ENCODE measurements at places on chromosomes 7 and 10.
A peak's percentile ranks its signal among the peaks of the same experiment; 100 is the strongest.

DNA sequence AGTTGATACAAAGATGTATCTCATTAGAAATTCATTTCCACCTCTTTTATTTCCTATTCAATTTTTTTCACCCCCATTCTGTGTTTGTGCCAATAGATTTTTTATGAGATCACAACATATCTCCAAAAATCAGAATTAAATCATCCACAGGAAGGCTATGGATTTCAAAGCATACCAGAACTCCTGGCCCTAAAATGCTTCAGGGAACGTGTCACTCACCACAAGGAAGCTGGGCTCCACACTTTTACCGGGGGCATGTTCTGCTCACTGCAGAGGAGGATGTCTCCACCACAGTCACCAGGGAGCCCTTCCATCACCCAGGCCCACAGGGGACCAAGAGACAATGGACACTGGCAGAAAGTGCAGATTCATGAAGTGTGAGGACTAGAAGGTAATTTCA, 456.8 kb downstream of the KCNMA1 start:
- no peak for DNase-seq

GRCh38 chr7:44431091-44431608, 59.3 kb downstream of the NUDCD3 start:
- peak; percentile 54 for DNase-seq

DNA sequence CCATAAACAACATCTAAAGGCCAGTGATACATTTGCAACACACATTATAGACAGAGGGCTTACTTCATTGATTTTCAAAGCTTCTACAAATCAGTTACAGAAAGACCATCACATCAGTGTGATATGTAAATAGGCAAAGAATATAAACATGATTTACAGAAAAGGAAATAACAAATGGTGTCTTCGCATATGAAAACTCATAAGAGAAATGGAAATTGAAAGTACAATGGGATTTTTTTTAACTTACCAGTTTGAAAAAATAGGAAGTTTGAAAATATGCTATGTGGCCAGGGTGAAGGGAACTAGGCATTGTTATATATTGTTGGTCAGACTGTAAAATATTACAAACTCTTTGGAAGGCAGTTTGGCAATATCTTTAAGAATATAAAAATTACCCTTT, 27.3 kb downstream of the SEC23IP start:
- no peak for DNase-seq

DNA sequence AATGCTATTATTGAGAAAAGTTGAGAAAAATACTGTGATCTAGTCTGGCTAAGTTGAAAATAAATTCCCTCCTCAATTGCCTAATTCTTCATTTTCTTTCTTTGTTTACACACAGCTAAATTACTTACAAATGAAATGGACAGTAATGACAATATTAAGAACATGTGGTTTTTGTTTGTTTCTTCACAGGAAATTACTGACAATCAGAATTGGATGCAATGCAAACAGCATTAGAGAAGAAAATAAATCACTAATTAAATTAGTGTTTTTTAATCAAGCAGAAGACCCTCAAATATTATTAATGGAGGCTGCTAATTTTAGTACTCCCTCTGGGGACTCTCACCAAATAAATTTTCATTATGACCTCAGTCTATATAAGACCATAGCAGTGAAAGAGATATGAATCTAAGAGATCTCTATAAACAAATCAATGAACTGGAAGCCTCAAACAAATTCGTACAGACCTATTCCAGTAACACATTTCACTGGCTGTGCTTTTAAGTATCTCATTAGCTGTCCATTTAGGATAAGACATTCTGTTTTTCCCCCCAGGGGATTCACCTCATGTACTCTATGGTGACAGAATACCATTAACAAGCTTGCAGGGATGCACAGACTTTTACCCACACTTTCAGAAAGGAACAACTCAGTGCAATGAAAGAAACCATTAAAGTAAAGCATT, 202.0 kb upstream of the DGKB start:
- peak; percentile 23 for DNase-seq

- DNase-seq, result no peak
Measured at GRCh38 chr7:12550956-12551355, 19.6 kb upstream of the SCIN start.

- no peak for DNase-seq
Measured at GRCh38 chr10:125057158-125058001, 103.0 kb downstream of the CTBP2 start.

DNA sequence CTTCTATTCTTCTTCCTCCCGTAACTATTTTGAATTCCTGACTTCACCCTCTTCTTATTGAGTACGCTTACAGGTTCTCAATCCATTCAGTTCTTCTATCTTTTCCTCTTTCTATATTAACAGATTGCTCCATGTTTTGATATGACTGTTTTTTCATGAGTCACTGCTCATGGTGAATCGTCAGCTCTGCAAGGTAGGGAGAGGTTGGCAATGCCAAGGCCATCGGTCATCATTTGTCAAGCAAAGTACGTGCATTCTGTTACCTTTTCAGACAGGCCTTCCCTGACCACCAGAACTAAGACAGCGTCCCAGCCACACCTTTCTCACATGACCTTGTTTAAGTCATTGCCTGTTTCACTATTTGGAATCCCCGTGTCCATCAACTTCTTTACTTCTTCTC, 1001.9 kb upstream of the SORCS1 start:
- DNase-seq, result no peak

DNA sequence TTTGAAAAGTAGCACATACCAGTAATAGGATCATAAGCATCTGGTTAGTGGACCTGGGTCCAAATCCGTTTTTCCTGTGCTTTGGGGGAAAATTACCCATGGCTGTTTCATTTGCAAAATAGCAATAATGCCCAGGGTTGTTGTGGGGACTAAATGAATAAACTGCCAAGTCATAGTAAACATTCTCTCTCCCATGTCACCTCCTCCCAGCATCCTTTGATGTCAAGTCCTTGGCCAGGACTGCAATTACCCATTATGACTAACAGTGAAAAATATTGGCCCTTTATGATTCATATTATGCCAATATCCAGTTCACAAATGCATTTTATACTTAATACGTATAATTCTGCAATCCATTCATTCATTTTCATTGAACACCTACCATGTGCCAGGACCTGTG, 23.0 kb downstream of the TOMM7 start:
- no peak for DNase-seq

DNA sequence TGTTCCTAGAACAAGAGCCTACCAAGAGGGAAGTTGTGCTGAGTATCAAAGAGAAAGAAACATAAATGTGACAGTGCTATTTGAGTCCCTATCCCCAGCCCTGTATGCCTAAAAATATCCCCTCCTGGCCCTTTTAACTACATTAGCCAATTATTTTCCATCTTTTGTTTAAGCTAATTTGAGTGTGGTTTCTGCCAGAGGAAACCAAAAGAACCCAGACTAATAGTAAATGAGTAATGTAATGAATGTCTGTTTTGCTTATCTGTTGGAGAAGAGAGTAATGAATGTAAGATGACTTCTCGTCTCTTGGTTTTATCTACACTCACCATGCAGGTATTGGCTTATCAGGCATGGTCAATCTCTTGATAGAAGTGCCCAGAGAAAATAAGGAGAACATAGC, 134.4 kb upstream of the CDK1 start:
- no peak for DNase-seq

- DNase-seq, result no peak
Measured at GRCh38 chr10:61757525-61758397, 95.0 kb downstream of the CABCOCO1 start.

- no peak for DNase-seq
Measured at GRCh38 chr7:18191862-18192625, 164.4 kb upstream of the PRPS1L1 start.

DNA sequence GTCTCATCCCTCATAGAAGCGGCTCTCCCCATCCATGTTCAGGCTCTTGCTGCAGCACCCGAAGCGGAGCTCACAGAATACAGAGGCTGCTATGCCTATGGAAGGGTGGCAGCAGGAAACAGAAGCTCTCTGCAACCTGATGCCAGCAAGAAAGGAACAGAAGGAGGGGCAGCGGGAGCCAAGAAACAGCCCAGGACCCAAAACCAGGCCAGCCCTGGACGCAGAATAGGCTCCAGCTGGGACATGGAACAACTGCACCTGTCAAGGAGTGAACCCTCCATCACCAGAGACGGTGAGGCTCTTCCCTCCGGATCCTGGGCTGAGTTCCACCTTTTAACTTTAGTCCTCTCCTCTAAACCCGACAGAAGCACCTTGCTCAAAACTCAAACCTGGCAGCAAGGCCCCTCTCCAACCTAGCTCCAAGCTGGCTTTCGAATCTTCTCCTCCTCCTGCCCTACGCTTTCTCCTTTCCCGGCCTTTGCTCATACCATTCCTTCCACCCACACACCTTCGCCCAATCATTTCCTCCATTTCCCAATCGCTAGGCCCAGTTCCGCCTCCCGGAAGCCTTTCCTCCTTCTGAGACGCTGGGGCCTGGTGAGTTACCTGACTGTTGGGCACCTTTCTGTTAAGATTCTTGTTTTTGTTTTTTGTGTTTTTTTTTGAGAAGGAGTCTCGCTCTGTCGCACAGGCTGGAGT, 122.8 kb upstream of the ZNF92 start:
- no peak for DNase-seq

- no peak for DNase-seq
Measured at GRCh38 chr10:25901199-25901598, 32.8 kb upstream of the MYO3A start.

- DNase-seq, result no peak
Measured at GRCh38 chr10:48236199-48236621, 38.3 kb downstream of the FRMPD2 start.

DNA sequence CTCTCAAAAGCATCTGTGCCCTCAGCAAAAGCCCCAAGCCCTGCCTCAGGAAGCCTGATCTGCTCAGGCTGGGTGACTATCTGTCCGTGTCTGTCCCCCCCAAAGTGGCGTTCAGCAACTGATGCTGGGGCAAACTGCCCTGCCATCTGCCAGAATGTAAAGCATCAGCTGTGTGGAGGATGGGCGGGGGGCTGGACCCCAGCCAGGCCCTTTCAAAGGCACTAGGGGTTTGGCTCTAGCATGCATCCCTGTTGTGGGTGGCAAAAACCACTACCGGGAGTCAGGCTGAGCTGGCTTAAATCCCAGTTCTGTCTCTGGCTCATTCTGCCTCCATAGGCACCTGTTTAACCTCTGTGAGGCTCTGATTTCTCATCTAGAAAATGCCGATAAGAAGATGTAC, 35.5 kb downstream of the GPRIN2 start:
- DNase-seq, result peak; percentile 53

- peak; percentile 11 for DNase-seq
Measured at GRCh38 chr7:140316165-140316661, 82.1 kb downstream of the SLC37A3 start.

DNA sequence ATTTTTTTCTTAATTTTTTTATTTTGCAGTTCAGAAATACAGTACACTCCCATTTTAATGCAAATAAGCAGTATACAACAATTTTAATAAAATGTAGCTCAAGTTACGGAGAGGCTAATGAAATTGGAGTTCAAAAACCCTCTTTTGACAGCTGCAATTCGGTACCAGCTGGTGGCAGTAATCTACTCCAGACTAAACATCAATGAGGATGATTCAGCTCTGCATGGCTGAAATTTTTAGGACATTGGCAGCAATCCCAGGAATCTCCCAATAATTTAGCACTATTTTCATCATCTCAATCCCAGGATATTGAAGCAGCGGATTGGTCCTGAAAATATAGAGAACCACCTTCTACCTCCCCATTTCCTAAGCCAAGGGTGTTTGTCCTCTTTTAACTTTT, 278.8 kb downstream of the CACNA2D1 start:
- DNase-seq, result peak; percentile 68

DNA sequence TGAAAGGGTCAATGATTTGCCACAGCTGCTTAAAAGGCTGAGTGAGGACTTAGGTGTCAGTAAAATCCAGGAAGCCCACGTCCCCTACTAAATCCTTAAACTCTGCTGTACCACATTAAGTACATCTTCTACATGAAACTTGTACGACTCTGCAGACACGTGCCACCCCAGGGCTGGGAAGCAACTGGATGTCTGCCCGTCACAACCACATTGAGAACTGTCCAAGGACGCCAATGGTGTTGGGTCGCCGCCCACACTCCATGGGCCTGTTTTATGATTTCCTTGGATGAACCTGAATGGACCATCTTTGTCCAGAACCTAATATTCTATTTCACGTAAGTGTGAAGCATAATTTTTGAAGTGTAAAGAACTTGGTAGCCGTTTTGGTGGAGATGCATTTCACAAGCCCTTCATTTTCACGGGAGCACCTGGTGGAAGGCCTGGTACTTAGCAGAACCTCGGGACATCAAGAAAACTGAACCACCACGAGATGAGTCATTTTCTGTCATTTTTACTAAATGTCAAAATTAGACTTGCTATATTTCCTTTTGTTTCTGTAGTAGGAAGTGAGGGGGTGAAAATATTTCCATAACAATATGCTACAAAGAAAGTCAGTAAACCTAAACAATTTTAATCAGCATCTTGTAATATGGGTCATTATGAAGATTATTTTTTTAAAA, 134.9 kb downstream of the SFMBT2 start:
- no peak for DNase-seq

DNA sequence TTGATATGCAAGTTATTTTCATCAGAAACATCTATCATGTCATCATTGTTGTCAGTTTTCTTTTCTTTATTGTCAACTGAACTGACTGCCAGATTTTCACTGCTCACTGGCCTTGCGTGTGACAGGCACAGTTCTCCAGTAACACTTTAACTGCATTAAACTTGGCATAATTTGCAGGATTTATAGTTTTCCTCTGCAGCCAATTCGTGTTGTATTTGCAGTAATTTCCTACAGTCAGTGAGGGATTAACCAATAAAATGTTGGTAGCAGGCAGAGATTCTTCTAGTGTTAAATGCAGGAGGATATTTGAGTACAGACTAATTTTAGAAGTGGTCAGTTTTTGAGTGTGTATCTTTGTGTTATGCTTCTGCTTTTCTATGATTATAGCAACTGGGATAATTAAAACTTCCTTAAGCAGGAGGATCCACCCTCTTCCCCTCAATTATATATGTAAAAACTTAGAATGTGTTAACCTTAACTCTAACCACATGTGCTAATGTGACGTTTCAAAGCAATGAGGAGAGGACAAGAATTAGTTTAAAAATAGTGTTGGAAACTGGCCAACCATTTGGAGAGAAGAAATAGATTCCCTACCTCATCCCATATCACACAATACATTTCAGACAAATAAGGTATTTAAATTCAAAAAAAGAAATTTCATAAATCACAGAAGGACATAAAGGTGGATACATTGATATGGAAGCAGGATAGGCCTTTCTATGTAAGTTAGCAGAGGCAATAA, 365.5 kb upstream of the BMPER start:
- no peak for DNase-seq

DNA sequence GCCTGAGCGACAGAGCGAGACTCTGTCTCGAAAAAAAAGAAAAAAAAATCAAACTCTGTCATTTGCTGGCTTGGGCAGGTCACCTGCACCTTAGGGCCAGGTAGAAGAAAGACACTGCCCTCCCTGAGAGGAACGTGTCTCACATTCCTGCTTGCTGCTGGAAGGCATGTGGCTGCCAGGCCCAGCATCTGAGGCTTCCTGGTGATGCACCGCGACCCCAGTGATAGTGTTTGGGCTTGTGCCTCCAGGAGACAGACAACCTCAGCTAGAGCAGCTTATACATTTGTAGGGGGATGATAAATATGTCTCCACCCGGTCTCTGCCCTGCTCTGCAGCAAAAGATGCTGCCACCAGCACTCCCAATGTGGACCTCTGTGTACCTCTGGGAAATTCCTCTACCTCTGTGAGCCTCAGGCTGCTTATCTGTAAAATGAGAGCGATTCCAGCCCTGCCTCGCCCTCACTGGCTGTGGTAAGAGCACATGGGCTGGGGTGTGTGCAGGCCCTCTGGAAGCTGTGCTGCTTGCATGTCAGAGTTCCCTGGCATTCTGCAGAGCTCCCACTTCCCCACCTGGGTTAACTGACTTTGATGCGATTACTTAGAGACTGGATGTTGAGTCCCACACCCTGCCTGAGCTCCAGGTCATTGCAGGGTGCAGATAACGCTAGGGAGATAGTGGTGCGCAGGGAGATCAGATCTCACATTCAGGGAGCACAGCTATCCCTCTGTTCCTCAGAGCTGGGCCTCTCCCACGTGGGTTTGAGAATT, 19.9 kb downstream of the SLC29A3 start:
- no peak for DNase-seq

Measured in NCI-H345 (cell line).